ENCODE measurements at places on chromosomes 6 and 20. TPM values are rescaled to one million over a fixed set of nuclear protein-coding genes. Genes with fewer than 3 reads are reported as not detected.

RAET1E gene
- total RNA-seq, result not detected

DNA sequence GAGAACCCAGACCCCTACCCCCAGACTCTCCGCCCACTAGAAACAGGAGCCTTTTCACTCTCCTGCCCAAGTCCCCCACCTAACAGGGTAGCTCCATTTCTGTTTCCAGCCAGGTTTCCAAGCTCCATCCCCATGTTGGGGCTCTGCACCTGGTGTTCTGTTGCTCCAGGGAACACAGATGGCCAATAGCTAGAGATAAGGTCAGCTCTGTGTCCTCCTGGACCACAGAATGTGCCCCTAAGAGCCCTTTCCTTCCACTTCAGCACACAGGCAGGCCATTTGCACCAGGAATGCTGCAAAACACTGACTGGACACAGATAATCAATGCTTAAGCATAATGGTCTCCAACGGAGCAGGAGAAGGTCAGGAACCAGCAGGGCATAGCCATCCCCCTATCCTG is 159.4 kb downstream of the QRSL1 start:
- peak; percentile 6 for DNase-seq
- no peaks in the 10 kb centered on the region for H3K27me3 ChIP-seq
- H3K27ac ChIP-seq, result no peak overlapping the region
- no peaks in the 10 kb centered on the region for H3K36me3 ChIP-seq

BNIP5 gene
- total RNA-seq, result not detected

- no peaks in the 10 kb centered on the region for H3K27me3 ChIP-seq
- no peak overlapping the region for H3K27ac ChIP-seq
- no peaks in the 10 kb centered on the region for H3K36me3 ChIP-seq
Measured at GRCh38 chr6:113888956-113889630, 31.9 kb downstream of the MARCKS start.
